Caco-2 (cell line): ENCODE measurements at places on chromosomes 3 and 15. TPM values are rescaled to one million over a fixed set of nuclear protein-coding genes. Genes with fewer than 3 reads are reported as not detected.

DNA sequence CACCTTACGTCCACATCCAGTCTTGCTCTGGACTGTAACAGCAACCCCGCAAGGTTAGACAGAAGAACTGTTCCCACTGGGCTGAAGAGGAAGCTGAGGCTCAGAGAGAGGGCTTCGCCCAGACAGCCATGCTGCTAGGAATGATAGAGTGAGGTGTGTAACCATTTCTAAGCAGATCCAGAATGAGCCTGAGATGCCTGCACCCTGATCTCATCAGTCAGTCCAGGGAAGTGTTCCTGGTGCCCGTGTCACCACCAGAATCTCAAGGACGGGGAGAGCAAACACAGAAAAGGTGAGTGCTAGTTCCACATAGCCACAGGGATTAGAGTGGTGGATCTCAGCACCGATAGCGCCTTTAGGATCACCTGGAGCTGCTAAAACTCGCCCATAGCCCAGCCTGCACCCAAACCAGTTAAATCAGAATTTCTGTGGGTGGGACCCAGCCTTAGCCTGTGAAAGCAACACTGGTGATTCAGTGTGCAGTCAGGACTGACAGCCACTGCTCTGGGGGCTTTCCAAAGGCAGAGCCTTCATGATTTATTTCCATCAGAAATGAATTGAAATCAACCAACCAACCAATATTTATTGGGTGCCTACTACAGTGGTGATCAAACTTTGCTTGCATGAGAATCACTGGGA is 12.3 kb downstream of the ISLR start:
- DNase-seq: no peak
- peaks cover 10% of the 10 kb centered on the region; the same call in 1 of the 2 replicates for H3K4me1 ChIP-seq
- no peak overlapping the region for H3K4me3 ChIP-seq
- H3K27ac ChIP-seq: no peak overlapping the region
- no peaks in the 10 kb centered on the region for H3K36me3 ChIP-seq

GRCh38 chr15:67968966-67969365 is 85.1 kb upstream of the PIAS1 start:
- peaks cover 15% of the 10 kb centered on the region for H3K4me1 ChIP-seq
- H3K36me3 ChIP-seq: no peaks in the 10 kb centered on the region
- DNase-seq: no peak
- H3K27ac ChIP-seq: peak overlapping the region; percentile 85
- no peaks in the 10 kb centered on the region for H3K27me3 ChIP-seq

DNA sequence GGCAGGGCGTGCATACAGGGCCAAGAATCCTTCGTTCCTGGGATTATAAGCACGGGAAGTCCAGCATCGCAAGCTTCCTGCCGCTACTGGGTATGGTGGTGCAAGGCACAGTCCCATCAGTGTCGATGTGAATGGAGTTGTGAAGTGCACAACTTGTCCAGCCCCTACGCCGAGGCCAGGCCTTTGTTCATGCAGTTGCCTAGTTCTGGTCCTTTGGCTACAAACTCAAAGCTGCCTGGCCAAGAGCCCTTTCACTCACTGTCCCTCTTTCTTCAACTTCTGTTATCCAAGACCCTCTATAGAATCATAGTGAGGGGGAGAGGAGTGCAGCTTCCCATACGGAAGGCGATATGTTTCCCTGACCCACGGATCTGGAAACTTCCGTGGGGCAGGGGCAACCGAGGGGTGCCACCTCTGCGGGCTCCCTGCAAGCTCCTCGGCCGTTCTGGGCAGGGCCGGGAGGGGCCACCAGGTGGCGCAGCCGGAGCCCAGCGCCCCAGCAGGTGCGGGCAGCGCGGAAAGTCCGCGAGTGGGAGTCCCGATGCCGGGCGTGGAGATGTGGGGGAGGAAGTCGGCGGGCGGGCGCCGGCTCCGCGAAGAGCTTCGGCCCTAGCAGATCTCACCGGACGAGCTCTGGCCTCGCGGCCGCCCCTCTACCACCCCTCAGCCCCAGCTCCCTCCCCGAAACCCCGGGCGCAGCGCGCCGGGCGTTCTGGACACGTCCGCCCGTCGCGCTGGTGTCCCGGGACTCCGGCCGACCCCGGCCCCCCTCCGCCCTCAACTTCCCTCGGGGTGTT is 693 bp downstream of the RASGRP1 start:
- H3K27me3 ChIP-seq: no peaks in the 10 kb centered on the region
- no peaks in the 10 kb centered on the region for H3K4me1 ChIP-seq
- H3K36me3 ChIP-seq: no peaks in the 10 kb centered on the region
- DNase-seq: peak; percentile 83
- H3K27ac ChIP-seq: no peak overlapping the region
- peak overlapping the region; percentile 75 for H3K4me3 ChIP-seq

- no peak for DNase-seq
- H3K4me1 ChIP-seq: no peaks in the 10 kb centered on the region
- no peak overlapping the region for H3K27ac ChIP-seq
- H3K4me3 ChIP-seq: no peak overlapping the region
- H3K36me3 ChIP-seq: peaks cover 1% of the 10 kb centered on the region; the same call in 1 of the 2 replicates
Observed at GRCh38 chr3:172334671-172335207, 113.5 kb downstream of the GHSR start.

- 0 out of 2 replicates have a peak, but pooled peaks cover 3% of the 10 kb centered on the region for H3K4me1 ChIP-seq
- no peaks in the 10 kb centered on the region for H3K36me3 ChIP-seq
- H3K27ac ChIP-seq: no peak overlapping the region
Observed at GRCh38 chr3:50523279-50523811, 19.9 kb upstream of the CACNA2D2 start.

The MKRN3 gene
- 15.2 and 17.3 TPM in 2 replicates for total RNA-seq
